Retina (tissue), 1 donor: ENCODE measurements at places on chromosomes 6 and 20.

DNA sequence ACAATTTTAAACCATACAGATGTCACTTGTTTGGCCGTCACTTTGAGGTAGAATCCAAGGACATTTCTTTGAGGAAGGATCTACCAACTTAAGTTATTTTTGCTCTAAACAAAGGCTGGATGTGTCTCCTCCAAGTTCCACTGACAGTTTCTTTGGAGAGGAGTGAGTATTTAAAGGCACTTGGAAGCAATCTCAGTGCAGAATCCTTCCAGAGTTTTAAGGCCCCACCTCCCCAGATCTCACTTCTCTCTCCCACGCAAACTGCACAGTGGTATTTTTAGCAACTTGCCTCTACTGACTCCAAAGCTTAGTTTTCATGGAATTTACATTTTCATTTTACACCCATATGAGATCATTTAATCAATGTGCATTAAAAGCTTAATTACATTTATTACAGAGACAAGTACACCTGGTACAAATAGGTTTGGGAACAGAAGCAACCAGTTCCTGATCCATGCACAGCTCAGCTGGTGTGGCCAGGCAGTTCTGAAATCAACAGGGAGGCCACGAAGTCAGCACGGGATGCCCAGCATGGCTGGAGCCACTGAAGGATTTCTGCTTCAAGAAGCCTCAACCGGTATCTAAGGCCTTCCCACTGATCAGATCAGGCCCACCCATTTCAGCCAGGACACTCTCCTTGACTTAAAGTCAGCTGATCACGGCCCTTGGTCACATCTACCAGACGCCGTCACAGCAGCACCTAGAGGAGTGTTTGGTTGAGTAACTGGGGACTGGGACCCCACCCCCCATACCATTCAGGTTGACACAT, 109.8 kb downstream of the SYCP2 start:
- no peak for DNase-seq

- DNase-seq: no peak
Observed at GRCh38 chr20:44714701-44715498, at the start of gene CCN5. CCN5 (plus strand) TSS chr20:44715369; CDS start chr20:44715391, 22 bp downstream.

DNA sequence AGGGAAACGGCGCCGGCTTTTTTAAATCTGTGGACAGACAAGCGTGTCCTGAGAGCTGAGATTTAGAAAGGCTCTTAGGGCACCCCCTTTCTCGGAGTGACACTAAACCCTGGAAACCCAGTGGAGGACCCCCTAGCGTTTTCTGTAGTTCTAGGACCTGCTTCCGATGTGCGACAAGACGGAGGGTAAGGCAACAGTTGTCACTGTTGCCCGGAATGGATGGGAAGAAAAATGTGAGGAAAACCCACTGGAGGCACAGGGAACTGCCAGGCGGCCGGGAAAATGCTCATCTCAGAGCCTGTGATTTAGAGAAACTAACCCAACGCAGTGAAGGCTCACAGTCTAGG, 551 bp upstream of the ATP5F1E start:
- DNase-seq: no peak

- DNase-seq: no peak
Observed at GRCh38 chr20:35988910-35989463, 20.6 kb downstream of the CNBD2 start.

- DNase-seq: no peak
Observed at GRCh38 chr6:65182681-65183080, 524.3 kb downstream of the EYS start.

DNA sequence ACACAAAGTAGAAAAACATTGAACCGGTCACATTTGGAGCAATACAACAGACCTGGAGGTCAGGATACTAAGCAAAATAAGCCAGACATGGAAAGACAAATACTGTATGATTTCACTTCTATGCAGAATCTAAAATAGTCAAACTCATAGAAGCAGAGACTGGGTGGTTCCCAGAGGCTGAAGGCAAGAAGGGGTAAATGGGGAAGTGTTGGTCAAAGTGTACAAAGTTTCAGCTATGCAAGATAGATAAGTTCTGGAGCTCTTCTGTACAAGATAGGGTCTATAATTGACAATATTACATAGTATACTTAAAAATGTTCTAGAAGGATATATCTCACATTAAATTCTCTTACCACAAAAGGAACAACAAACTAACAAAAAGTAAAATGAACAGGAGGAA, 70.3 kb downstream of the TMEM244 start:
- DNase-seq: no peak

GRCh38 chr6:26195924-26196845, 109.0 kb downstream of the HFE start:
- peak; percentile 59 for DNase-seq

DNA sequence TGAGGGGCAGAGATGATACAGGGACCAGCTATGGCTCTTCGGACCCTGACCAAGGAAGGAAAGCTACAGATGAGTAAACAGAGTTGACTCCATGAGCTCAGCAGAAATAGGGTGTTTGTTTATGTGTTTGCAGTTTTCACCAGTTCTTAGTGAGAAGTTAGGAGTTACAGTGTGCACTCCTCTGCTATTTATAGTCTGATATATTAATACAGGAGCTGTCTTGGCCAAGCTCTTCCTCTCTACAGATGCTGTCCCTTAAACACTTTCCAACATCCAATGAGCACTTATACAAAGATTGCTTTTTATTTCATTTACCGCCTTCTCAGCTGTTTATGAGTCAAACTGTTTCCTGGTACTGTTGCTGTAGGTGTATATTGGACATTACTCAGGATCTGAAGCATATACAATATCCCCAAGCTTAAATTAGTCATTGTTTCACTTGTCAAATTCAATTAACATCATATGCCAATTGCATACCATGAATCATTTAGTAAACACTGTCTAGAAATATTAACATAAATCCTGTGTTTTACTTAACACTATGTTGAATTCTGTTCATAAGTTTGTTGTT, 618.0 kb downstream of the PRKN start:
- no peak for DNase-seq

DNA sequence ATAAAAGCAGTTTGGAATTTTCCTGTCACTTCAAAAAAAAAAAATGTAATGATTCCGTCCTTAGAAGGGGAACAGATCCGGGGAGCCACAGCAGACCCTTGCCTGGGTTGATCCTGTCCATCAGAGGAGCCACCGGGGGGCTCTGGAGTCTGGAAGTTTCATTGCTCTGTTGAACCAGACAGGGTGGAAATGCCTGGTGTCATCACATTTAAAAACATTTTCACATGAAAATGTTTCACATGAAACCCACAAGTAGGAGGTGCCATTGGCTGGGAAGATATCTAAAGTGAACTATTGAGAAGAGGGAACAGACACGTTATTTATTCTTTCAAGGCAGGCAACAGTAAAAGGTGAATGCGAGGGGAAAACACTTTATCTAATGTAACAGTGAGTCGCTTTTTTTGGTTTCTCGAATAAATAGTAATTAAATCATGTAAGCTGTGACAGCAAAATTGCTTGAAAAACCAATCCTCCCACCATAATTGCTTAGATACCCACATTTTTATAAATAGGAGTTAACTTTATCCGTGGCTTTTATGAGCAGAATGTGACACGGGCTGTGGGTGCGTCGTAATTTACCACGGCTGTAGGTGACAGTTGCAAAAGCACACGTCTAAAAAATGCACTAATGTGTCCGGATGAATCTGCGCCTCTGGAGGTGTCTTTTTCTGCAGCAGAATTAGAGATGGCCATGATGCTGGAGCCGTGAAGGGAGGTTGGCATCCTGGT, 323.4 kb downstream of the TAF4 start:
- DNase-seq: no peak

DNA sequence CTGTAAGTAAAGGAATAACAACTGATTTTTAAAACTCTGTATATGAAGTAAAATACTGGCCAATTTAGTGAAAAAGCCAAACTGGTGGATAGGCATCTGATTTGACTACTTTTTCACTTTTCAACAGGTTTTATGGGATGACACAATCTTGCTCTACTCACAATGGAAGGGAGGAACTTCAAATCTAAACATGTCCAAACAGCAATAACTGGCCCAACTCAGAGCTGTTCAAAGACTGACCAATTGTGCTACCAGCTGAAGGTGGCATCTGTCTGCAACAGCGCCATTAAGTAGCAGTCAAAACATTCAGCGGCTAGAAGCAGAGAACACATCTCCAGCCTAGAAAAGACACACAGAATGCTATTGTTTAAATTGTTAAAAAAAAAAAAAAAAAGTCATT, 44.6 kb downstream of the SESN1 start:
- no peak for DNase-seq

DNA sequence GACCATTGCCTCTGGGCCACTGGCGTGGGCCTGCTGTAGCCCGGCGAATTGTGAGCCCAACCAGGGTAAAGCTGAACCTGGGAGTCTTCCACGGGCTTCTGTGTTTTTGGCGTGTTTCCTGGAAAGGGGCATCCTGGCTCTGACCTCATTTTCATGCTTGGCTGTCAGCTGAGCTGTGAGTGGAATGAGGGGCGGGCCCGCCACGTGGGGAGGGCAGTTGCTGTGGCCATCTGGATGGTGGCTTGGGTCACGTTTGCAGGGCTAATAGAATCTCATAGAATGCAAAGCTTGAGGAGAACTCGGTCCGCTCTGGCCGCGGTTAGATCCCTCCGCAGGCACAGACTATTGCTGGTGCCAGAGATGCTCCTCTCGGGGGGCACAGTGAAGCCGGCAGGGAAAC, 263.0 kb downstream of the SMOC2 start:
- no peak for DNase-seq

DNA sequence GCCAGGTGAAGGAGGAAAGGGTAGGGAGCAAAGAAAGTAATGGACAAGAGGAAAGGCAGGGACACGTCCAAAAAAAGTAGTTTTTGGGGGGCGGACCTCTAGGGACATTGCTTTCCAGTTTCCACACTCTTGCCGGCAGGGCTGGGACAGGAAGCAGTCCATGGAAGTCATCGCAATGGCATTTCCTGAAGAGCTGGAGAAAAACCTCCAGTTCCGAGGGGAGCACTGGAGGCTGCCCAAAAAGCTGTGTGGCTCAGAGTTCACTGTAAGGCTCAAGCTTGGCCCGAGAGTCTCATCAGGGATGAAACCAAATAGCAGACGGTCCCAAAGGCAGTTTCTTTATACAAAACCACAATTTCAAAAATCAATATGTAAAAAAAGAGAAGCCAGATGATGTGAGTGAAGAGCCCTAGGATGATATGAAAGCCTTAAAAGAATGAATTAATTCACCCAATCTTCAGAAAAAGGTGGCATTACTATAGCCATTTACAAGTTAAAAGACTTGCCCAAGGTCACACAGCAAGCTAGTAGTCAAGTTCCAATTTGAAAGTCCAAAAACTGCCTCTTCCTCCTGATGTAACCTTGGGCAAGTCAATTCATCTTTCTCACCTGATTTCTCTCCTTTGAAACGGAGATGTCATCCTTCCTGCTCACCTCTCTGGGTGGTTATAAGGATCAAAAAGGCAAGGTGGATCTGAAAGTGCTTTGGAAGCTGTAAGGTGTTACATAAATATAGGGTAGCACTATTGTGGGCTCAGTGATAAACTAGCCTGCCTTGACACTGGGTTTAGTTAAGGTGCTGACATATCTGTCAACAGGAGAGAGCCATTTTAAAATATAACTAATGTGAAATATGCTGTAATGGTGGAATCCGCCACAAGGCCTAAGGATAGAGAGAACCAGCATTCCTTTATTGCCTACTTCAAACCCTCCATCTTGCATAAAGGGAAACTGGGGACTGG, 9.1 kb downstream of the BCL2L1 start:
- DNase-seq: no peak

GRCh38 chr20:62406635-62407176, 379 bp downstream of the CABLES2 start:
- DNase-seq: no peak

DNA sequence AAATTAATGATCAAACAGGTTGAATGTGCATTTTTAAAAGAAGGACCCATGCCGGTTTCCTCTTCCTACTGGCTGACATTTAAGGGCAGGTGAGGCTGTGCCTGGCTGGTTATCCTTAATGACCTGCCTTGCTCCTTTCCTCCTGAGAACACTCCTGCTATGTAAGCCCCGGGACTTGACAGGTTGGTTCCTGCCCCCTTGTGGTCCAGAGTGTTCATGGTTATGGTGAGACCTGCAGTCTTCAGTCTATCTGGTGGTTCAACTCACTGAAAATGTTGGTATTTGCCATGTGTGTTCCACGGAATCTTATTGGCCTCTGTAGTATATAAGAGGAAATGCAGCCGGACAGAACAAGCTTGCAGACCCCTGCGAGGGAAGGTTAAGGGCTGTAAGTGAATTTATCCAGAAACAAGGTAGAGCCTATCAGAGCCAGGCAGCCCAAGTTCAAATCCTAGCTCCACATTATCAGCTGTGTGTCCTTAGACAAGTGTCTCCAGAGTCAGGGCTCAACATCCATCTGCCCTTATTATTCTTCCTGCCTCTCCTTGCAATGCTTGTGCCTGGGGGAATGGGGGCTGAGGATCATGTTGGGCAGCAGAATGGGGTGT, 5.2 kb upstream of the BPIFA3 start:
- peak; percentile 22 for DNase-seq

- DNase-seq: no peak
Observed at GRCh38 chr6:56764081-56764566, 121.4 kb upstream of the DST start.

GRCh38 chr20:1465470-1466210, 1.0 kb downstream of the NSFL1C start:
- no peak for DNase-seq

DNA sequence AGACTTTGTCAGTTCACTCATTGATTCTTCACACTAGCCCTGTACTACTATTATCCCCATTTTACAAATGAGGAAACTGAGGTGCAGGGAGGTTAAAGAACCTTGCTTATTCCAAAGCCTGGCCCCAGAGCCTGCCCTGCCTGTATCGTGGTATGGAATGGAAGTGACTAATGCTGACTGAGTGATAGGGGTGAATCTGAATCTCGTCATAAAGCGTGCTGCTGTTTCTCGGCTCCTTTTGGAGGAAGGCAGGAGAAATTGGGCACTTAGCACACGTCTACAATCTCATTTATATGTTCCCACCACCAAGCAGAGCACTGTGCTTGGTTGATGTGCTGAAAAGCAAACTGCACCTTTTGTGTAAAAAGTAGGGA, 17.1 kb downstream of the GFRA4 start:
- DNase-seq: no peak

DNA sequence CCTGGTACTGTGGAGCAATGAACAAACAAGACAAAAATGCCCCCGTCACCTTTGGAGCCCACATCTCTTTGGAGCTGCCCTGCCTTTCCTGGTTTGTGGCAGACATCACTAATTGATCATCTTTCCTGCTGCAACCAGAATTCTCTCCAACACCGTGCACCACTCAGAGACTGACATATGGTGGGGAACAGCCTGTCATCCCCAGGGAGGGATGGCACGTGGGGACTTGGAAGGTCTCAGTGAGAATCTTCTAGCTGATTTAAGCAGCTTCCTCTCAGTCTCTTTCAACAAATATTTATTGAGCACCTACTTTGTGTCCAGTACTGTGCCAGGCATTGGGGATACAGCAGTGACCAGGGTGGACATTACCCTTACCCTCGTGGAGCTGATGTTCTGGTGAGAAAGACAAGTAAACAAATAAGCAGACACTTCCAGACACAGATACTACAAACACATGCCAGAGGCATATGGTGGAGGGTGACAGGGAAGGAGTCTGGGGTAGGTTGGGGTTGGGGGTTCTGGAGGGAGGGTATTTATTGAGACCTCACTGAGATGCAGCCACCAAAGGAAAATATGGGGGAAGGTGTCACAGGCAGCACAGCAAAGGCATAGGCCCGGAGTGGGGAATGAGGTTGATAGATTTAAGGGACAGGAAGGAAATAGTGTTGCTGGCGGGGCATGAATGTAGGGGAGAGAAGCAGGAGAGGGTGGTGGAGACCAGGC, 82.3 kb downstream of the CEBPB start:
- DNase-seq: no peak
